ENCODE measurements at places on chromosomes 11 and 22. TPM values are rescaled to one million over a fixed set of nuclear protein-coding genes. Genes with fewer than 3 reads are reported as not detected.

AIFM3 gene
- 0.33 TPM for total RNA-seq

GGTLC2 gene
- total RNA-seq: not detected

C11orf97 gene
- total RNA-seq: not detected

DTX4 gene
- total RNA-seq: 0.22 TPM

SNX32 gene
- total RNA-seq: 0.44 TPM

UNC93B1 gene
- total RNA-seq: 12.2 TPM
